ENCODE measurements at places on chromosomes 11 and 22. TPM values are rescaled to one million over a fixed set of nuclear protein-coding genes. Genes with fewer than 3 reads are reported as not detected.

Gene KIAA1671
- total RNA-seq = 14.2 TPM

DNA sequence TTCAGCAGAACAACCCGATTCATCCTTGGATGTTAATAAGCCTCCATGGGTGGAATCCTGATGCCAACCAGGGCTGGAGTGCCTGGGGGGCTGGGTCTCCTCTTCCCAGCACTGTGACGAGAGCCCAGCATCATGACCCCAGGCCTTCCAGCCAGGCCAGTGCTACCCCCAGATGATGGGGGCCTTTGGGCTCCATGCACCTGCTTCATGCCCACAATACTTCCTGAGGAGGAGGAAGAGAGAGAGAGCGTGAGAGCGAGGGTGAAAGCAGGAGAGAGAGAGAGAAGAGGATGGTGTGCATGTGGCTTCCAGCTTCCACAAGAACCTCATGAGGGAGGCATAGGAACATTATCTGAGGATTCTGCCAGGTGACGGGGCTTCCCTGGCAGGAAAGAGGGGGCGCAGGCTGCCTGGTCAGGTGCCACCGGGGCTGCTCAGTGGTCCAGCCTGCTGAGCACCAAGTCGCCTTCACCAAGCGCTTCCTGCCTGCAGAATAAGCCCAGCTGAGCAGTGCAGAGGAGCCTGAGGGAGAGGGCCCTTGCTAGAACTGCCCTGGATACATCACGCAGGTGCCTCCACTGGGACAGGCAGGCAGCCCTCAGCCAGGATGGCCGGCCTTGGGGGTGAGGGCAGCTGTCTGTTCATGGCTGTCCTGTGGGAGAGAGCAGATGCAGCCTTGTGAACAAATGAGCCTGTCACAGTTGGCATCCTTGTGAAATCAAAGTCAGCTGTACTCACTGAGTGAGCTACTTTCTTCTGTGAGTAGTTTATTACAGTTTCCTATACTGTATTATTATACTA lies 243.3 kb upstream of the B3GAT1 start:
- H3K27me3 ChIP-seq = peaks cover 19% of the 10 kb centered on the region
- H3K36me3 ChIP-seq = no peaks in the 10 kb centered on the region
- no peaks in the 10 kb centered on the region for H3K4me1 ChIP-seq
- DNase-seq = no peak

GRCh38 chr11:18493310-18493709 lies 33.4 kb downstream of the TSG101 start:
- no peaks in the 10 kb centered on the region for H3K4me1 ChIP-seq
- no peak for DNase-seq
- peaks cover 89% of the 10 kb centered on the region for H3K36me3 ChIP-seq
- no peak overlapping the region for H3K4me3 ChIP-seq
- no peak overlapping the region for H3K27ac ChIP-seq

Gene OR51E2
- total RNA-seq = 1.8 TPM

Gene KLHDC7B
- 0.17 TPM for total RNA-seq

Gene MIOX
- total RNA-seq = not detected

DNA sequence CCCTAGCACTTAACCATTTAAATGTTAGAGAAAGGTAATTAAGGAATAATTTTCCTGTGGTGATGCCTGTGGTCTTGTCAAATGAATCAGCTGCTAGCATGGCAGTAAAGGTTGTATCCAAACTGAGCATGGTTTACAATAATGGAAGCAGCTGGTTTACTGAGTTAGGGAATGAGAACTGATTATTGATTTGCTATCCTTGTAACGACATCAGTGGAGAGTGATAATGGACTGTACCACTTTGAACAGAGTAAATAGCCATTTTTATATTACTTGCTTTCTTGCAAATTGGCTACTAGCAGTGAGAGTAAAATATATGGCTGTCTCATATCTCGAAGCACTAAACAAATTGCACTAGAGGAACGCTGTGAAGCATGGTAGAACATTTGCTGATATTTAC lies 589.0 kb upstream of the ANO5 start:
- no peaks in the 10 kb centered on the region for H3K4me1 ChIP-seq
- H3K27ac ChIP-seq = no peak overlapping the region
- H3K36me3 ChIP-seq = no peaks in the 10 kb centered on the region
- no peak for DNase-seq
- H3K27me3 ChIP-seq = no peaks in the 10 kb centered on the region

- H3K36me3 ChIP-seq = no peaks in the 10 kb centered on the region
- H3K27me3 ChIP-seq = no peaks in the 10 kb centered on the region
- H3K4me1 ChIP-seq = peaks cover 26% of the 10 kb centered on the region
- H3K4me3 ChIP-seq = no peak overlapping the region
- no peak for DNase-seq
- H3K27ac ChIP-seq = no peak overlapping the region
Observed at GRCh38 chr11:69460540-69461257, 20.8 kb upstream of the LINC01488 start.

Gene ALDH3B1
- total RNA-seq = 10.6 TPM

DNA sequence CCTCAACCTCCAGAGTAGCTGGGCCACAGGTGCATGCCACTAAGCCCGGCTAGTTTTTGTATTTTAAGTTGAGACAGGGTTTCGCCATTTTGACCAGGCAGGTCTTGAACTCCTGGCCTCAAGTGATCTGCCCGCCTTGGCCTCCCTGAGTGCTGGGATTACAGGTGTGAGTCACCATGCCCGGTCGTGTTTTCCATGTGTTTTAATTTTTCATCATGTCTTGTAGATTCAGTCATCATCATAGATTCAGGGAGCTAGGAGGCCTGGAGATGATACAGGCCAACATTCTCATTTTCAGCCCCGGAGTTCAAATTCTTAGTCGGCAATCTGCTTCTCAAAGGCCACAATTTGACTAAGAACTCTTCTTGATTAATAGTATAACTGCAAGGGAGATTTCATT lies 73.5 kb upstream of the GRAMD1B start:
- no peaks in the 10 kb centered on the region for H3K36me3 ChIP-seq
- no peak overlapping the region for H3K27ac ChIP-seq
- no peaks in the 10 kb centered on the region for H3K27me3 ChIP-seq
- no peak overlapping the region for H3K4me3 ChIP-seq

Gene FGF3
- total RNA-seq = not detected

All from esophagus muscularis mucosa (tissue), 4 donors.